ENCODE measurements at places on chromosomes 7 and 10.

GRCh38 chr7:8442814-8443304, 9.4 kb downstream of the NXPH1 start:
- no peak for DNase-seq

GRCh38 chr7:131292141-131292905, 35.4 kb upstream of the MKLN1 start:
- no peak for DNase-seq

GRCh38 chr7:40757109-40757508, 622.3 kb downstream of the SUGCT start:
- DNase-seq: no peak

DNA sequence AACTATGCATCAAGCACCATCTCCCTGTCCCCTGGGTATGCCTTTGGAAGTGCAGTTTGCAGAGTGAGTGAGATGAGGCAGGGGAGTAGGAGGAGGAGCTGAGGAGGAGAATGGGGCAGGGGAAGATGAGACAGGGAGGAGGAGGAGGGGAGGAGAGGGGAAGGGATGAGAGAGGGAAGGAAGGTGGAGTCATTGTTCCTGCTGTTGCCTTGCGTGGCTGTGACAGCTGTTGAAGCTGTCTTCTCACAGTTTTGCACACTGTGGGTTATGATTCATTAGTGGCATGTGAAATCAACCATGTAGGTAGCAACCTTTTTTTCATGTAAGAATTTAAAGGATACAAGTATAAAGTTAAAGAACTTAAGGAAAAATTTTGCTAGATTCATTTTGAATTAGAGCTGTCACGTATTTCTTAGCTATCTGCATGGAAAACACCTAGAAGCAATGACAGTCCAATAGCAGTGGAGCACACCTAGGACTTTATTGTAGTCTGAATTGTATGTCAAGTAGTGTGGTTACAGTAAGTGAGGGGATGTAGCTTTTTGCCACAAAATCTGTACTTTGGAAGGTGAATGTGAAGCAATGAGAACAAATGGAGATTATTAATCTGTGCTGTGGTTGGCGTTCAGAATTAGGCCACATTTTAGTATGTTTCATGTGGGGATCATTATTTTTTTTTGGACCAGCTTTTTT, 21.7 kb downstream of the CCM2 start:
- no peak for DNase-seq

DNA sequence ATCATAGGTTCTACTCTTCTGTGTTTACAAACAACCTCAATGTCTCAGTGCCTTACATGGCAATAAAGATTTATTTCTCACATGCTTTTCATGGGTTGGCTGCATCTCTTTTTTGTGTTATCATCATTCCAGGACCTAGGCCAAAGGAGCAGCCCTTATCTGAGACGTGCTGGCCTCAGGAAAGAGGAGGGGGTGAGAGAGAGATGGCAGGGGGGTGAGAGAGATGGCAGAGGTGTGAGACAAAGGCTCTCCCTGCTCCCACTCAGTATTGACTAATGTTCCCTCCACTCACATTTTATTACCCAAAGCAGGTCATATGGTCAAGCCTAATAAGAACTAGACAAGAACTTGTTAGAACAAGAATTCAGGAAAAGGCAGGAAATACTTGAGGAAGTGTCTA, 120.1 kb upstream of the PRR15 start:
- DNase-seq: no peak

- DNase-seq: no peak
Observed at GRCh38 chr7:131720703-131721102, 164.3 kb upstream of the PODXL start.

Data from pons (tissue), 1 donor.